ENCODE measurements at places on chromosomes 5 and 9.

GRCh38 chr5:170353011-170353761 lies 36.0 kb downstream of the KCNMB1 start:
- no peak for DNase-seq

DNA sequence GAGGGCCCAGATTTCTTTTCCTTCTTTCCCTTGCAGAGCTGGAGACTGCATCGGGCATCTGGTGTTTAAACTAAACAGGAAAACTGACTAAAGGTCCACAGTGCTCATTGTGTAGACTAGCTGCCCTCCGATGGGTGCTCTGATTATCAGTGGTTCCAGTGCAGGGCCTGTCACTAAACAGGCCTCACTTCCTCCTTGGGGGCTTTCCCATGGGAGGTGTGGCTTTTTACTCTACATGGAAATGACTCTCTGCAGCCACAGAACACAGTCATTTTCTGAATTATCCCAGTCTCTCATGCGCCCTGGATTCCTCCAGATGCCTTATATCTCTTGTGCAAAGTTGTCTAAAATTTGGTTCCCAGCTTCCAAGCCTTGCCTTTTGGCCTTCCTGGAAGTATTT lies 199.2 kb downstream of the TRIO start:
- DNase-seq = no peak

GRCh38 chr5:136308212-136308795 lies 57.0 kb downstream of the TRPC7 start:
- no peak for DNase-seq

GRCh38 chr9:120212853-120213200 lies 367.1 kb downstream of the CDK5RAP2 start:
- no peak for DNase-seq

- no peak for DNase-seq
These were observed at the start of gene TGFBI for GRCh38 chr5:136028782-136029742. Gene TGFBI (plus strand): TSS chr5:136028988. CDS start chr5:136029056, 68 bp downstream.

DNA sequence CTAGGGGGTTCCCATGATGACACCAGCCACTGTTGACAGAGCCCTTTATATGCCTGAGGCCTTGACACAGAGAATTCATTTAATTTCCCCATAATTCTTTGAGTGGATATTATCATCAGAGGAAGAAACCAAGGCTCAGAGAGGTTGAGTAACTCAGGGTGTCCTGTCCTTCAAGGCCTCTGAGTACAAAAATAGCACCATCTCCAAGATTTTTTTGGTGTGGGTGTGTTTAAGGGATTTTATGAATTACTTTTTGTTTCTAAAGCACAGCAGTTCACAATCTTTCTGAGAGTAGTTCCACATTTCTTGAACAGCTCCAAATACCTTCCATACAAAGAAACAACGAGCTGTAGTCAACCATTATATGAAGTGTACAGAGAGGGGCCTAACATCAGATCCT lies 6.2 kb upstream of the GSN start:
- DNase-seq = no peak

DNA sequence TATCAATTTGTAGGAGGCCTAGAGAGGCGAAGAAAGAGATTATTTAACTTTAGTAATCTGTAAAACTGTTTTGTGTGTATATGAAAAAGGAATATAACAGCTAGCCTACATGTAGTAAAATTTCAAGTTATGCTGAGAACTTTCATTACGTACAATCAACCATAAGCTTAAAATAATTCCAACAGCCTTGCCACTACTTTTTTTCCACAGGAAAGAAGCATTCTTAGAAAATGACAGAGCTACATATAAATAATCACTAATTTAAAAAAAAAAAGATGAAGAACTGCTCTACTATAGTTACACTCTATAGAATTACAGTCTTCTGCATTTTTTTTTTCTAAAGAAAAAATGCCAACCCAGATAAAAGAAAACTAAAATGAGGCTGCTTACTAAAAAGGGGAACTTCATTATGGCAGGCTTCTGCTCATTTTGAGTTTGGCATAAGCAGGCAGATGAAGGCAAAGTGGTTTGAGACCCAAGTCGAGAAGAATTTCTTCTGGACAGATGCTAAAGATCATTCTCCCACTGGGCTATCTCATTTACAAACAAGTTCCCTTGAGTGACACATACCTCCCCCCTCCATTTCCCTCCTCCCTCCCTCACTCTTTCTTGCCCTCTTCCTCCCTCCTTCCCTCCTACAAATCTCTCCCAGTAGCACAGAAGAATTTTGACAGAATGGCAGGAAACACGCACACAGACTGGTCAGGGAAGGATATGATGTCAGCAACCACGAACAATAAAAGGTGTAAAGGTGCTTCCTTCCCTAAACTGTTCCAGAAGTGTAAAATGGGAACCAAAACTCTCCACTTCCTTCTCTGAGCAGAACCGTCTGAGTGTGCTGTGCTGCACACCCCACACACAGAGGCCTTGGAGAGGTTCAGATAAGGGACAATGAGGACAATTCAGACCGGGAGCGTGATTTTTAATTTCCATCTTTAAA lies 56.1 kb downstream of the MEF2C start:
- peak; percentile 91 for DNase-seq

- DNase-seq = no peak
These were observed 84.6 kb upstream of the FBXW11 start for GRCh38 chr5:172090976-172091547.

GRCh38 chr5:66561256-66561990 lies 34.8 kb upstream of the MAST4 start:
- DNase-seq = no peak

DNA sequence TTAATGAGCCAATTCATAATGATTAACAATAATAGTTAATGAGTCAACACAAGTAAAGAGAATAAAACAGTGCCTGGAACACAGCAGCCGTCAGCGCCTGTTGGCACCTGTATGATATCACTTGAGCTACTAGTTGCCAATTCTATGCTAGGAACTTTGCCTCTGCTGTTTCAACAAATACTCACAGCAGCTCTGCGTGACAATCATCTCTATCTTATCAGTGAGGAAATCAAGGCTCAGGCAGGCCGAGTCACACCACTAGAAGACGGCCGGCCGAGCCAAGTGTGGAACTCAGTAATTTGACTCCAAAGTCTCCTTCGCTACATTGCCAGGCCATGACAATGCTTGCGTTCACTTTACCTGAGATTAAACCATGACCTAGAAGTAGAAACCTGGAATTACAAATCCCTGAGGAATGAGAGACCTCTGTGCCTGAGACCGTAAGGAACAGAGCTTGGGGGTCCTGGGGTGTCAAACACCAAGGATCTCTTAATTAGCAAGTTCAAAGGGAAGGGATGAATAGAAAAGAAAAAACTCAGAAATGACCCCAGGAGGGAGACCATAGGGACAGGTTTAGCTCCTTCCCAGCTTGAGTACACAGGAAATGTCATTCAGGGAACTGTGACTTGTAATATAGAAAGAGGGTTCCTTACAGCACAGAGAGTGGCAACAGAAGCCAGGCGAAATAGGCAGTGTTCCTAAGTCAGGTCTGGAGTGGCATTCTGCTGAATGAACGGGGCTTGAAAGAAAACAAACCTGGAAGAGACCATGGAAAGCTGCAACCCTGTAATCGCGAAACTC lies 109.1 kb downstream of the SUSD1 start:
- DNase-seq = no peak

- DNase-seq = no peak
These were observed 106.7 kb downstream of the SERINC5 start for GRCh38 chr5:80149161-80149609.

DNA sequence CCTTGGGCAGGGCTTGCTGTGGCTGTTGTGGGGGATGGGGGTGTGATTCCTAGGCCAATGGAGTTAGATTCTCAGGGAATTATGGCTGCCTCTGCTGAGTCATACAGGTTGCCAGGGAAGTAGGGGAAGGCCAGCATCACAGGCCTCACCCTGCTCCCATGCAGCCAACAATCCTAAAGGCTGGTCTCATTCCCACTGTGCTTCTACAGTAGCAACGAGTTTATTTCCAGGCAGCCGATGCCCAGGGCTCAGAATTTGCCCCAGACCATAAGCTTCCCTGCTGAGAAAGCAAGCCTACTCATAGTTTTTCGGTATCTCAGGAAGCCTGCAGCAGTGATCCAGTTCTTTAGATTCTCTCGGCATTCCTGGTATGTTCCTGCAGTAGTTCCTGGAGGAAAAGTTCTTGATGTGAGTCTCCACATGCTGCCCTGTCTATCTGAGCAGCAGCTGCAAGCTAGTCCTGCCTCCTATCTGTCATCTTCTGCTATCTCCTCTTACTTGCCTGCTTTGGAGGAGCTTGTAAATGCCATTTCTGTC lies 59.3 kb upstream of the SELENOP start:
- no peak for DNase-seq

- no peak for DNase-seq
These were observed 243.3 kb upstream of the PDE4D start for GRCh38 chr5:60136841-60137240.

- no peak for DNase-seq
These were observed 83.2 kb upstream of the SMIM15 start for GRCh38 chr5:61245486-61245885.

- DNase-seq = no peak
These were observed 10.9 kb downstream of the HABP4 start for GRCh38 chr9:96460882-96461281.

DNA sequence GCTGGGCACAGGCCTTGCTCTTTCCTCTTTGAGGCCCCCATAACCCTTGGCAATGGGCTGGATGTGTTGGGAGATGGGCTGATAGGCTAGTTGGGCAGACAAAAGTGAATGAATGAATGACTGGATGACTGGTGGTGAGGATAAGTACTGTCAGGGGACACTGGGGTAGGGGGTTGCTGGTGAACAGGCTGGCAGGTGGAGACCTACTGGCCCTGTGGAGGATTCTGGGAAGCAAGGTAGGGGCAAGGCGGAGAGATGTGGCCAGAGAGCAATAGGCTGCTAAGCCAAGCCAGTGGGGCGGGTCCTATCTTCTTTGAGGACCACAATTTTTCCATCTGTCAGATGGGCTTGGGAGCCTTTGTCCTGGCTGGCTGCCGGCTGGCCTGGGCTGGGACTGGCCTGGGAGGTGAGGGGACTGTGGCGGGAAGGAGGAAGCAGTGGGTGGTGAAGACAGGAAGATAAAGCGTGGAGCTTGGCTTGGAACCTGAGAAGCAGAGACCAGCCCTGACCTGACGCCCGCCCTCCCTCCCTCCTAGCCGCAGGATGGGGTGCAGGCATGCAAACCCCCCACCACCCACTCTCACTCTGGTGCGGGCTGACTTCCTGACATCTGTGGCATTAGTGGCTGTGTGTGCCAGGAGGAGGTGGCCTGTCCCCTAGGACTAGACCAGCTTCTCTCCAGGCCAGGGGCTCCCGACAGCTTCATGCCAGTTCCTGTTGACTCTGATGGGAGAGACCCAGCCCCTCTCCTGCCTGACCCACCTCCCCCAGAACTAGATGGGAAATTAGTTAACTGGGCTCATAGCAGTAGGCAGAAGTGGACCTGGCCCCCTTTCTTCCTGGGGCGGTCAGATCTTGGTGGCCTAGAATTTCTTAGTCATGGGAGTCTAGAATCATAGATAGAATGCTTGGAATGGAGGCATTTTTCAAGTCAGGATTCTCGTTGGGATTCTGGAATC lies 9.5 kb downstream of the CXXC5 start:
- no peak for DNase-seq

- DNase-seq = no peak
These were observed 440.9 kb downstream of the DIRAS2 start for GRCh38 chr9:90201766-90202165.

DNA sequence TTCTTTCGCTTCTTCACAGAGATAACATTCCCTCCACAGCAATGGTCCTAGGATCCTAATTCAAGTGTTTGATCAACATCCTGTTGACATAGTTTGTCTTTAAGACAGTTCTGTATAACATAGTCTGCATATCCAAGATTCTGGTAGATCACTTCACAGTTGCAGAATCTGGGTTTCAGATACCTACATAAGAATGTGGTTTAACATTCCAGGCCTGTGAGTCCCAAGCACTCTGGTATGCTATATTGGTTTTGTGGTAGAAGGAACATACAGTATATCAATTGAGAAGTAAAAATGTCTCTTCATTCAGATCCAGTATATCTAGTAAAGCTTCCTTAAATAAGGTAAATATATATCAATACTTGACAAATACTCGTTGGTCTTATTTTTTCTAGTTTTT lies 914.2 kb upstream of the CDH6 start:
- no peak for DNase-seq

GRCh38 chr5:76662521-76662920 lies 39.3 kb upstream of the F2RL2 start:
- no peak for DNase-seq

GRCh38 chr9:23674016-23674585 lies 151.9 kb downstream of the ELAVL2 start:
- no peak for DNase-seq

- no peak for DNase-seq
These were observed 122.8 kb downstream of the ENC1 start for GRCh38 chr5:74517700-74518099.

GRCh38 chr5:149310947-149311658 lies 34.2 kb upstream of the GRPEL2 start:
- DNase-seq = no peak

DNA sequence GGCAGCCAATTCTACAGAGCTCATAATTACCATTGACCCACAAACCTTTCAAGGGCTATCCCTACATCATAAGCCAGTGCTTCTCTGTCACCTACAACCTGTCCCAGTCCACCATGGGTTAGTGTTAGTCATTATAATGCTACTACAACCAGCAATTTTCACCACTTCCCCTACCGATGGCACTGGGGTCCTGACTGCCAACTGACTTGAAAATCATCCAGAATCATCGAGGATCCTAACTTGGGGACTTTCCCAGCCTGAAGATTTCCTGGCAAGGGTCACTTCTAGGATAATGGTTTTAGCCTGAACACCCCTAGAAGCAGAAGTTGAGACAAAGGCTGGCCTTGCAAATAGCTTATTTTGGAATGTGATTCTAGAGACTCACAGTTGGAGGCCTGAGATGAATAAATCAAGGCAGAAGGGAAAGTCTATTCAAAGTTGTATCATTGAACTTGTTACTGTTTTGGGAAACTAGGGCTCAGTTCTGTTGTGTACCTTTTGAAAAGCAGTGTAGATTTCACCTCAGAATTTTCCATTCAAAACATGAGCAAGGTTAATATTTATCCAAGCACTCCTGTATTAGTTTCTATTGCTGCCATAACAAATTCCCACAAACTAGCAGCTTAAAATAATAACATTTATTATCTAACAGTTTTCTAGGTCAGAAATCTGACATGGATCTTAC lies 633.0 kb downstream of the LRRC70 start:
- no peak for DNase-seq

DNA sequence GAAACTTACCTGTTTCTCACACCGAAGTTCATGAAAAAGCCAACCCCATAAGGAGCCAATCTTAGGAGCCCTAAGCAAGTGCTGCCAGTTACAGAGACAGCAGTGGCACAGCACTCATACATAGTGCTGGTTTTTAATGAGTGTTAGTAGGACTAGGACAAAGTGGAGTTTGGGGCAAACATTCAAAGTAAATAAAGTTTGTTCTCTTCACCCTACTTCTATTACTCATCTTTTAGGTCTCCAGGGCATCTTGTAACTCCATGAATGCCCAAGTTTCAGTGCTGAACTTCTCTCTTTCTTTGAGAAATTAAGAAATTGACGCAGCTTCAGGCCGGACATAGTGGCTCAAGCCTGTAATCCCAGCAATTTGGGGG lies 584.7 kb downstream of the EBF1 start:
- no peak for DNase-seq

DNA sequence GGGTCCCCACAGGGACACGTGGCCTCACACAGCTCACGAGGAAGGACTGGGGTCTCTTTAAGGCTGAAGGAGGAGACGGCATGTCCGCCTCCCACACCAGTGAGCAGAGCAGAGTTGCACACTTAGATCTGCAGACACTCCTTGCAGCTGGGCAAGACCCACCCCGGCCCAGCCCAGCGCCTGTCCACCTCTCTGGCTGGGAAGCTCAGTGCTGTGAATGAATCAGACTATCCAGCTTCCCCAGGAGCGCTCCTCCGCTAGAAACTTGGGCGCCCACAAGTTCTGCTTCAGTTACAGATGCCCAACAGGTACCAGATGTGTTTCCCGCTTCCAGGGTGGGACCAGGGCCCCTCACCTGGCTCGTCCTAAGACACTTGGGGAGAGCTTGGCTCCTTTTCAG lies 78.9 kb downstream of the NSUN2 start:
- no peak for DNase-seq

All from GM12864 (cell line).